ENCODE measurements at places on chromosomes 1 and 21.
A peak's percentile ranks its signal among the peaks of the same experiment; 100 is the strongest.

DNA sequence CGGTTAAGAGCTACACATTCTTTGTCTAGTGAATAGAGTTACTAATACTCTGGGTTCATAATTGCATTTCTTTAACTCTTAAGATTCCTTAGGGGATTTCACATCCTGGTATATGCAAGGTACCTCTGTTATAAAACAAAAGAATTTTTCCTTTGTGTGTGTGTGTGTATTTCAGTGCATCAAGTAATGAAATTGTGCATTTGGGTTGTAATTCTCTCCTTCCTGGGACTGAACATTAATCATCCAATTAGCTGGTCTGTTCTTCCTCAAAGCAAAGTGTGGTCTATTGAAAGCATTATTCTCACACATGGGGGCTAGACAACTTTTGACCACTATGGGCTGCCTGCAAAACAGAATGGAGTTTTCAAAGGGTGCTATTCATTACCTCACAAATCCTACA, 74.0 kb downstream of the ZC3H11B start:
- no peak for DNase-seq

DNA sequence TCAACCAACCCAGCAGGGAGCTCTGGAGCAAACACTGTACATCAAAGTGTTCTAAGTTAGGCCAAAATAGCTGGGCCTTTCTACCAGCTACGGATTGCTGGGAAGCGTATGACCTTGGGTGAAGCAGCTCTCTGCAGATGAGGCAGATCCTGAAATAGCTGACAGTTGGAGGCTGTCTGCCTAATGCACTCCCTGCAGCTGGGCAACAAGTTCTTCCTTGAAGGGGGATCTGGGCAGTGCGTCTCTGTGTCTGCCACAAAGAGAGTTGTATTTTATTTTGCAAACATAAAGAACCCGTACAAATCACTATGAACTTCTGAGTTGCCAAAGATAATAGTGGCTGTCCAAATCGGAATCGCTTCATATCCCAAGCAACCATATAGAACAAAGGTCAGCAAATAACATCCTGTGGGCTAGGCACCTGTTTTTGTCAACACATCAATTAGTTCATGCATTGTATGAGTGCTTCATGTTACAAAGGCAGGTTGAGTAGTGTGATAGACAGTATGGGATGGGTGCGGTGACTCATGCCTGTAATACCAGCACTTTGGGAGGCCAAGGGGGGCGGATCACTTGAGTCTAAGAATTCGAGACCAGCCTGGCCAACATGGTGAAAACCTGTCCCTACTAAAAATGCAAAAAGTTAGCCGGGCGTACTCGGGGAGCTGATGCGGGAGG, 29.1 kb upstream of the KLF17 start:
- DNase-seq, result no peak

DNA sequence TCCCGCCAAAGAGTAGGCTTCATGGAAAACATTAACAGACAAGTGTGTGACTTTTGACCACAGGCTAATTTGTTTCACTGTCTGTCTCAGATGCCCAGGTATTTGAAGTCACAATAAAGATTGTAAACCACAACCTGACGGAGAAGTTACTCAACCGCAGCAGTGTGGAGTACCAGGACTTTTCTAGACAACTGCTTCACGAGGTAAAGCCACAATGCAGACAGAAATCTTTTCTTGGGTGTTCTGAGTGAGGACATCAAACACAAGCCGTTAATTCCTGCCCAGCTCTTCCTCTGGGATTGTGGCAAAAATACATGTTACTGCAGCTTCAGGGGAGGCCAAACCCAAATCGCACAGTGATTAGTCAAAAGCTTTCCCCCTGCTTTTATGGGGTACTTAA, 31.0 kb downstream of the UMODL1 start:
- no peak for DNase-seq

GRCh38 chr21:17088500-17088899, 424.3 kb upstream of the CXADR start:
- DNase-seq, result no peak

- no peak for DNase-seq
These were observed 17.0 kb downstream of the SRRM1 start for GRCh38 chr1:24659993-24660665.

DNA sequence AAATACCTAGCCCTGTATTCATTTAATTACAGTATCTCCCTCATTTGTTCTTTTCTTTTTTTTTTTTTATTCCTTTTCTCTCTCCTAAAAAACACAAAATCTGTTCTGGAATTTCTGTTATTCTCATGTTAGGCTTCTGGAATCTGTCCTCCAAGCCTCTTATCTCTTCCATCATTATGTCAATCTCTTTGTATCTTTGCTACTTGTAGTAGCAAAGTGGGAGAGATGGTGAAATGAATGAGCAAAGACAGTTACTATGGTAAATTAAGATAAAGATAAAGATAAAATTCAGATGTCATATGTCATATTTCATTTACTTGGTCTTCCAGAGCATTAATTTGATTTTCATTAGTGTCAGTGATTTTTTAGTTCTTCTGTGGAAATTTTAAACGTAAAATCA, 155.1 kb downstream of the FGGY start:
- no peak for DNase-seq

DNA sequence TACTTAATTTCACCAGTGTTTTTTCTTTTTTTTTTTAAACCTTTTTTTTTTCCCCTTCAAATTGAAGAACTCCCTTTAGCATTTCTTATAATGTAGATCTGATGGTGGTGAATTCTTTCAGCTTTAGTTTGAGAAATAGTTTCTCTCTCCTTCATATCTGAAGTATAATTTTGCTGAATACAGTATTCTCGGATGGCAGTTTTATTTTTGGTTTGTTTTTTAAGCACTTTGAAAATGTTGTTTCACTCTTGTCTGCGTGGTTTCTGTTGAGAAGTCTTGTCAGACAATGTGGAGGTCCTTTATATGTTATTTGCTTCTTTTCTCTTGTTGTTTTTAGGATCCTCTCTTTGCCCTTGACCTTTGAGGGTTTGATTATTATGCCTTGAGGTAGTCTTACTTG, 135.1 kb downstream of the RPS6KC1 start:
- no peak for DNase-seq

- DNase-seq, result no peak
These were observed 192.3 kb downstream of the SLC45A1 start for GRCh38 chr1:8510041-8510823.

DNA sequence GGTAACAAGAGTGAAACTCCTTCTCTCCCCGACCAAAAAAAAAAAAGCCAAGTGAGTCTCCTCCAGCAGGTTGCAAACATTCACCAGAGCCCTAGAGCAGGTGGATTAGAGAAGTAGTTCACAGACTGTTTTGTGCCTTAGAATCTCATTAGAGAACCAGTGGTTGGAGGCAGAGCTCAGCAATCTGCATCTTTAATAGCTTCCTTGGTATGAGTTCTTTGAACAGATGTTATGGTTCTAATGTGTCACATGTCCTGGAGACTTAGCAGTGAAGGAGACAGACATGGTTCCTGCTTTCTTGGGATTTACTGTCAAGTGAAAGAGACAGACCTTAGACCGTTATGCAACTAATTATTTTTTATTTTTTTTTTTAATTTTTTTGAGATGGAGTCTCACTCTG, 26.8 kb downstream of the SESN2 start:
- DNase-seq, result no peak

DNA sequence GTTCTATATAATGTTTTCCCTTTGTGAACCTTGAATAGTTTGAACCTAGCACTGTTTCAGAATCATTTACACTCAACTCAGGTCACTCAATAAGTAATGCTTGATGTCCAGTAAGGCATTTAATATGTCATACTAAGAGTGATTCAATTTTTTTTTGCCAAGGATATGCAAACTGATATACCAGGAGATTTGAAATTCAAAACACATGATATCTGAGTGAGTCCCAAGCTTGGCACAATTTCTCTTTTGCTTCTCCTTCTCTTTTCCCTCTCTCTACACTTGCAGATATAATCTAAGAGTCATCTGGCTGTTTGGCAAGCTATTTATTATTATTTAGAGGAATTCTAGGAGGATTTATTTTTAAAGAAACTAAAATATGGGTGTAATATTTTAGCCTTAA, 61.6 kb upstream of the SPAG17 start:
- DNase-seq, result no peak

DNA sequence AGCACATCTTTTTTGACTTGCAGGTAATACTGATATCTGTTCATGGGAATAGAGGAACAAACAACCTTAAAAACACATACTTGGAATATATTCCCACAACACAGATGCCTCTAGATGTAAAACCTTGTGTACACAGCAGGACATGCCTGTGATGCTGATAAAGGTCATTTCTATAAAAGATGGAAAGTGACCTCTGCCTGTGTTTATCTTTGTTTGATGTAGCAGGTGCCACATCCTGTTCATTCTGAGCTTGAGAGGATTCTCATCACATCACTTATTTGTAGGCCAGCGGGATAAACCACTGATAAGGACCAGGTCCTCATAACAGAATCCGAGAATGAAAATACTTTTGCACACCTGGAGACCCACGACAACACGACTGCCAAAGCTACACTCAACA, 133.7 kb downstream of the SMYD2 start:
- no peak for DNase-seq

- DNase-seq, result no peak
These were observed 32.6 kb downstream of the UBE4B start for GRCh38 chr1:10065344-10065685.

DNA sequence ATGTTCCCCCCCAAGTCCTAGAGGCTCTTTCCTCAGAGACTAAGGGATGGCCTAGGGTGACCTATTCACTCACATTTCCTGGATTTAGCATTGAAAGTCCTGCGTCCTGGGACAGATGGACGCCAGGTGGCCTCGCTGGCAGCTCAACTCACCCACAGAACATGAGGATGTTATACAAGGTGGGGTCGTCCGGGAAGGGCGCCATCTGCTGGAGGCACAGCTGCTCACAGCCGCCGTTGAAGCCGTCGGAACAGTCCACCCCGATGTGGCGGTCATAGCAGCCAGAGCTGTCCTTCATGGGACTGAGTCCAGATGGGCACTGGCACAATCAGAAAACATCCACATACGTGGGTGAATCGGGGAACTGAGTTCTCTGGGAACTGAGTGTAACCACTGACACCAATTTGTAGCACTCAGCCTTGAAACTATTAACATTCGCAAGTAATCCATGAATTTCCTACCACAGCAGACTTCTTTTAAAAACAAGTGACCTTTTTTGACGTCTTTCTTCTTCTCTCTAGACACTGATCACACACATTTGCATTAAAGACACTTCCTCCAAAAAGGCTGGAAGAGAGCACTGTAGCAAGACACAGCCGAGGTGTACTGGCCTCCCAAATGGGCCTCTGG, 215.4 kb downstream of the ASTN1 start:
- DNase-seq, result peak; percentile 45

DNA sequence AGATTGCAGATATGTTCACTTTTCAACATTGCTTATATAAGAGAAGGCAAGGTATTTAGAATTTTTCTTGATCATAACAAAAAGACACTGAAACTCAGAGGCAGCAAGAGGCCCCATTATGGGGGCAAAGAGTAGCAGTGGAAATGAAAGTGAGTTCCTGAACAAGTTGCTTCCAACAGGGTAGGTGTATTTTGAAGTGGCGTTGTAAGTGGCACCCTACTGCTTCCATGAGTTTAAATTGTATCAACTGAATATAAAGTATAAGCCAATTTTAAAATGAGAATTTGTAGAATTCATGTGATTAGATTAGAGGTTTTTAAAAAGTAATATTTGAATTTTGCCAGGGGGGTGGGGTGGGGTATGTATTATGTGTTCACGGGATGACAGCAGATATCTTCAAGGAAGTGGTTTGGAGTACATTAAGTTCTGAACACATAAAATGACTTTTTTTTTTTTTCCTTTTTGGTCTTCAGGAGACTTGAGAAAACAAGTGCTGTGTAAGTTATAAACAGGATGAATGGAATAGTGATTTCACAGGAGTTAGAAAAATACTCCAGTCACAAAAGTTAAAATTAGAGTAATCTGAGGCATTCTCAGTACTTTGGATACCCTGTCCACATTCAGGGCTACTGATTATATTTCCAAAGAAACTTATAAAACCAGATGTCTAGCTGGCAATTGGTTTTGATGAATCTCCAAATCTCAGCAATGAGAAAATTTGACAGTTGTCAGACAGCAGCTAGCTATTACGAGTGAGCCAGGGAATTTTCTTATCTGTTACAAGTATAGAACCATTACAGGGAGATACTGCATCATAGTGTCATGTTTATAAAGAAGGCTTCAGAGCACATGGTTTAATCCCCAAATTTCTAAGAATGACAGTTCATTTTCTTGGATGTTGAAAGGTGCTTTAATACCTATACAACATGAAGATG, 182.0 kb downstream of the ST6GALNAC3 start:
- DNase-seq, result no peak

DNA sequence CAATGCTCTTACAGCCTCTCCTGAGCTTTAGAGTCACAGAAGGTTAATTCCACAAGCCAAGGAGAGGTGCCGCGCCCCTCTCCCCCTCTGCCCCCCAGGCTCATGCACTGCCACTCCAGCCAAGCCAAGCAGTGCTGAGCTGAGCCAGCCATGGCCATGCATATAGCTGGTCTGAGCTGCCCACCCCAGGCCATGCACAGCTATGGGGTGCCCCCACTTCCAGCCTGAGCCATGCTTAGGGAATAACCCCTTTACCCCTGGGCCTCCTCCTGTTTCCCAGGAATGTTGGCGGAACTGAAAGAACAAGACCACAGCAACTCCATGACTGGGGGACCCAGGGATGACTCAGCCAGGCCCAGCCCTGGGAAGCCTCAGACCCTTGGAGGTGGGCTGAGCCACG, 34.0 kb upstream of the MAGOH start:
- DNase-seq, result no peak

GRCh38 chr1:192516776-192517297, 58.7 kb upstream of the RGS1 start:
- no peak for DNase-seq

GRCh38 chr1:115630342-115630741, 11.4 kb upstream of the VANGL1 start:
- no peak for DNase-seq

DNA sequence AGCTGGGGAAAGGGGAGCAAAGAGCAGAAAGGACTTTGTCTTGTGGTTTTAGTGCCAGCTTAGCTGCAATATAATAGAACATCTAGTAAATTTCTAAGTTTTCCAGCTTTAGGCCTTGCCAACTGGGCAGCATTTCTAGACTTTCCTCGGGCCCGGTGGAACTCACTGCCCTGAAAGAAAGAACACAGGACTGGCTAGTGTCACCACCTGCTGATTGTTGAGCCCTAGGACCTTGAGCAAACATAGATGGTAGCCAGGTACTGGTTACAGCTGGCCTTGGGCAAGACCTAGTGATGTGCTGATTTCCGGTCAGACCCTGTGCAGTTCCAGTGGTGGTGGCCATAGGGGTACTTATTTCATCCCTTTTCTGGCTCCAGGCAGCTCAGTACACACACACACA, 753.2 kb upstream of the B3GALT2 start:
- no peak for DNase-seq

DNA sequence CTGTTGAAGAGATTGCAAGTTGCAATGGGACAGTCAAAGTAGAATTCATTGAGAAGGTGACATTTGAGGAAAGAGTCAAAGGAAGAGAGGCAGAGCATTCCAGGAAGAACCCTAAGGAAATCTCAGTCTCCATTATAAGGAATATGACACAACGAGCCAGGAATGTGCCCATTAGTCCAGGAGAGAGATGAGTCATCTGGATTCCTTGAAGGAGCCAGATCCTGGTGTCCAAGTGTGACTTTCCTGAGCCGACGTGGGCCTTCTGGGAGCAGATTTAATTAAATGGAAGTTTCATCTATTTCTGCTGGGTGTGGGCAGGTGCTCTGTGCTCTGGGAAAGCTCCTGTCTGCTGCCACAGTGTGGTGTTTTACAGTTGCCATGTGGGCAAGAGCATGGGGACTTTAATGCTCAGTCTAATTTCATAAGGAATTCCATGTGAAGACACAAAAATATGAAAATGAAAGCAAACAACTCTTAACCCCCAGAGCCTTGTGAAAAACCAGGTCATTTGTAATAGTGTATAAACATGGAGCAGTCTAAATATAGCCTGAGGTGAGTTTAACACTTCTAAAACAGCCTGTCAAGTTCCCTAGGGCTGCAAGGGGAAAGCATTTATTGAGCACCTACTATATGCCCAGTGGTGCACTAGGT, 111.4 kb upstream of the ARTN start:
- peak; percentile 93 for DNase-seq
